ENCODE measurements at places on chromosomes 4 and X. TPM values are rescaled to one million over a fixed set of nuclear protein-coding genes. Genes with fewer than 3 reads are reported as not detected.

DNA sequence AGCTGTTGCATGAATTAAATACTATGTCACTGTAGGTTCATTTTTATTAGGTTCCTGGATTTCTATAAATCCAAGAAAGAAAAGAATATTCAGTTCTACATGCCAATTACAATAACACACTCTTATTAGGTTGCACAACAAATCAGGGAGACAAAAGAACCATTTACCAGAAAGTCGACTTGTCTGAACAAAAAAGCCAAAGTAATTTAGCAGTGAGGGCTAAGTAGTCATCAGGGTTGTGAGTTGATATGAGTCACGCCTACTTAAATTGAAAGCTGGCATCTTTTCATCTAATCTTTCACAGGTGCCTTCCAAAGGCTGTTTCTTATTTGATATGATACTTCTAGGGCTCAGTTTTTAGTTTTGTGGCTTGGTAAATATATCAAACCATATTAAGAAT, 25.4 kb upstream of the GNRHR start:
- H3K27ac ChIP-seq = no peak overlapping the region
- H3K4me3 ChIP-seq = no peak overlapping the region
- H3K27me3 ChIP-seq = no peaks in the 10 kb centered on the region
- no peaks in the 10 kb centered on the region for H3K36me3 ChIP-seq

DNA sequence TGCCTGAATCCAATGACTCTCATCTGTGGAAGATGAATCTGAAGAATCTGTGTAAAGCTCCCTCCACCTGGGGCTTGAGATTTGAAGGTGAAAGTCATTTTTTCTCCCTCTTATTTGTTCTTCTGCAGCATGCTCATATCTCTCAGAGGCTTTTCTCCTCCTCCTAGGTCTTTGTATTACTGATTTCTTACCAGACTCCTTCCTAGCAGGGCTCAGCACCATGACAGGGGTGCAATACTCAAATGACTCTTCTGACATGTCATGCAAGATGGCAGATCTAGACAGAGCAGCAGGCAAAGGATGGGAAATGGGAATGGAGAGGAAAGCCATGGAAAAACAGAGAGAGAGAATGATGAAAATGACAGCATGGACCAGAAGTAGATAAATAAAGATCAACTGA, 118.3 kb downstream of the TMA16 start:
- H3K4me3 ChIP-seq = no peak overlapping the region
- no peak overlapping the region for H3K27ac ChIP-seq
- DNase-seq = no peak
- H3K36me3 ChIP-seq = no peaks in the 10 kb centered on the region
- H3K4me1 ChIP-seq = no peaks in the 10 kb centered on the region
- no peaks in the 10 kb centered on the region for H3K27me3 ChIP-seq

GRCh38 chrX:42809569-42809968, 31.6 kb upstream of the PPP1R2C start:
- no peaks in the 10 kb centered on the region for H3K36me3 ChIP-seq
- no peaks in the 10 kb centered on the region for H3K27me3 ChIP-seq
- no peak for DNase-seq

- DNase-seq = peak; percentile 92
- no peaks in the 10 kb centered on the region for H3K36me3 ChIP-seq
- H3K27ac ChIP-seq = peak overlapping the region; percentile 58
- peak overlapping the region; percentile 15 for H3K4me3 ChIP-seq
- H3K4me1 ChIP-seq = peaks cover 26% of the 10 kb centered on the region
Measured at GRCh38 chr4:26028793-26029567, 115.0 kb downstream of the SMIM20 start.

The PCSK1N gene
- 13.1 TPM for polyA plus RNA-seq
